Myocyte (in vitro differentiated cells): ENCODE measurements at places on chromosomes 1 and 21.

- DNase-seq = no peak
Measured at GRCh38 chr1:182394055-182394775, 2.6 kb upstream of the GLUL start.

- no peak for DNase-seq
Measured at GRCh38 chr21:19076031-19076430, 672.4 kb upstream of the TMPRSS15 start.

GRCh38 chr1:156291226-156292061 lies 4.0 kb downstream of the GLMP start:
- DNase-seq = peak; percentile 68

DNA sequence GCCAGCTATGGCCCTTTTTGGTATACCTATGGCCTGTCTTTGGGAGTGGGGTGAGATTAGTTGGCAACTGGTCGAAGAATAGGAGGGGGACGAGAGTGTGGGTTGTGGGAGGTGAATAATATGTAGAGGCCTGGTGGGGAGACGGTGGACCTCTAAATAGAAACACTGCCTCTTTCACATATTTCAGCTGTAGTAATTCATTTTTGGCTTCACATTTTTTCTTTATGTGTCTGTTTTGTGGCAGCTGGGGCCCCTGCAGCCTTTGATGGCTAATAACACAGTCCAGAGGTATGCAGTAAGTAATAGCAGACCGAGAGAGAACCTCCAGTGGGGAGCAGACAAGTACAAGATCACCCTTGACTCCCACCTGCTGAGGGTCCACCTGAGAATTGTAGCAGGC lies 75.9 kb downstream of the HLX start:
- DNase-seq = no peak

GRCh38 chr1:91018006-91018405 lies 3.8 kb downstream of the ZNF644 start:
- DNase-seq = peak; percentile 16
